ENCODE measurements at places on chromosomes 12 and 14.

DNA sequence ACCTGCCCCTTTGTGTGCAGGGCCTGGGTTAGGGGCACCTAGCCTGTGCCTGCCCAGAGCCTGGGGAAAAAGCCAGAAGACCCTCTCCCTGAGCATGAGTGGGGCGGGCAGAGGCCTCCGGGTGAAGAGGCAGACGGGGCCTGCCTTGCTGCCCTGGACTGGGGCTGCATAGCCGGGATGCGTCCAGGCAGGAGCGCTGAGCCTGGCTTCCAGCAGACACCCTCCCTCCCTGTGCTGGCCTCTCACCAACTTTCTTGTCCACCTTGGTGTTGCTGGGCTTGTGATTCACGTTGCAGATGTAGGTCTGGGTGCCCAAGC lies 216.1 kb downstream of the TMEM121 start:
- no peak for DNase-seq

DNA sequence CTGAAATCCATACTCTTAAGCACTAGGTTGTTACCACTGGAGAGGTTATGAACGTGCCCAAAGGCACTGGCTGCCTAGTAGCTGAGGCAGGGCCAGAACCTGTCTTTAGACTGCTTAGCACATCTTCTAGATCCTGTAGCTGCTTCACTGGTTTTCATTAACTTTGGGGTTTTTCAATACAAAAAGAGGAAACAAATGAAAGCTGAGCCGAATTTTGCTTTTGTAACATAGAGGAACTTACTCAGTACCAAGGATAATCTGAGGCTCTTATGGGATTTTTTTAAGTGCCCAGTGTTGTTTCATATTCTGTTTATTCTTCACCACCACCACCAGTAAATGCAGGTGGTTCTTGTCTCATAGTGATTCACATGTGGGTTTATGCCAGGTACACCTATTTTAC lies 396.1 kb downstream of the RAD51B start:
- no peak for DNase-seq

GRCh38 chr12:94987801-94988200 lies 15.7 kb downstream of the NDUFA12 start:
- no peak for DNase-seq

DNA sequence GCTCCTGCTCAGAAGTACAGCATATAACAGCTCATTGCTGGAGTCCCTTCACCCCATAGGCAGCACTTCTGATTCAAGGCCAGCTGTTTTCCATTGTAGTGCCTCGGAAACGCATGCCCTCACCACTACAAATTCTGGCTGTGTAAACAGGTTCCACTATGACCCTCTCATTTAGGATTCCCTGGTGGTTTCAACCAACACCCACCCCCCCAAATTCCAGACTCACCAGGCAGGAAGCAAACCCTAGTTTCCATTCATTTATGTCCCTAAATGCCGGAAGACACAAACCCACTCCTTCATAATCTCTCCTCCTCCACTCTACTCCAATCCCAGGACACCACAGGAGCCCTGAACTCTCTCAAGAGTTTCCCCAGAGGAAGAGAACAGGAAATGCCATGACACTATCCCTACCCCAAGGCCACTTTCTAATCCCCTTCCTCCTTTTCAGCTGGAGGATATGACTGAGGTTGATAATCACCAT lies 75.9 kb upstream of the TMPO start:
- no peak for DNase-seq

GRCh38 chr14:59826150-59826549 lies 44.4 kb downstream of the RTN1 start:
- DNase-seq: no peak

GRCh38 chr12:67034110-67034879 lies 234.9 kb upstream of the CAND1 start:
- DNase-seq: no peak

GRCh38 chr14:81437244-81437643 lies 37.1 kb upstream of the STON2 start:
- no peak for DNase-seq

DNA sequence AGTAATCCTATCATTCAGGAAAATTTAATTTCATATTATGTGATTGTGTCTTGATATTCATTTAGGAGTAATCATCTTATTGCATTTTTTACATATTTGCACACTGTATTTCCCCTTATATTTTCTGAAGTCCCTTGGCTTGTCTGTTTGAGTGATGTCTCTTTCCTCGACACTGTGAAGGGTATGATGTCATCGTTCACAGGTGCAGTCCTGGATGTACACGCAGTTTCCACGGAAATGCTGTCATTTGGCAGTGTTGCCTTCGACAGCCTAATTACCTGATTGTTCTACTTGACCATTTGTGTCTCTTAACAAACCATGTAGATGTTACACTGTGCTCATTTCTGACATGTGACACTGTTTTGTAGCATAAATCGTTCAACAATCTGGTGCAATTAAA lies 1277.0 kb downstream of the TMEM121 start:
- no peak for DNase-seq

DNA sequence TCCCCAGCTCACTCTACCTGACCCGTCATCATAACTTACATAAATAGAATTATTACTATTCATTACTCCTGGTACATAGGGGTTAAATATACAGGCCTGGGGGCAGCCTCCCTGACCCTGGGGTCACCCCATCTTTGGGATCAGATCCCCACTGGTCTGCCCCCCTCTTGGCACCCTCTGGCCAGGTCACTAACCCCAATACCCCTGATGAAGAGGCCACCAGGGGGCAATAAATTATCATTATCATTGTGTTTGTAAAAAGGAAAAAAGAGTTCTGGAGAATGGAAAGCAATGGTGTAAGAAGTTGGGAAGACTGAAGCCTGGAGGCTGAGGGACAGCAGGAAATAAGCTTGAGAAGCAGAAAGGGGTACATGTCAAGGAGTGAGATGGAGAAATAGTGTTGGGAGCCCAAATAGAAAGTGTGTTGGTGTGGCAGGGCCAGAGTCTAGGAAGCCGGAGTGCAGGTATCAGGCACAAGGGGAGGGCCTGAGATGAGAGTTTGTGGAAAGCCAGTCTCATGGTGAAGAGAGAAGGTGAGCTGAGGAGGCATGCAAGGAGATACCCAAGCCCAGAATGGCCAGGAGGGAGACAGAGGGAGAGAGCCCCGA lies 6.1 kb upstream of the AAAS start:
- DNase-seq: no peak

DNA sequence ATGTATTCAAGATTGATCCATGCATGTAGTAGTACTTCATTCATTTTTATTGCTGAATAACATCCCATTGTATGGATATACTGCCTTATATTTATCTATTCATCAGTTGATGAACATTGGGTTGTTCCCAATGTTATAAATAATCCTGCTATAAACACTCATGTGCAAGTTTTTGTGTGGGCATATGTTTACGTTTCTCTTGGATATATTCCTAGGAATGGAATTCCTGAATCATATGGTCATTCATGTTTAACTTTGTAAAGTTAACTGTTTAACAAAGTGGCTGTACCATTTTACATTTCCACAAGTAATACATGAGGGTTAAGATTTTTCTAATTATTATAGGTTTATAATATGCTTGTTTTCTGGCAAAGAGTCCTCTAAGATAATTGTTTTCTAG lies 1568.2 kb upstream of the SEL1L start:
- DNase-seq: no peak

- no peak for DNase-seq
These were observed 39.3 kb downstream of the LRTM2 start for GRCh38 chr12:1859643-1860042.

DNA sequence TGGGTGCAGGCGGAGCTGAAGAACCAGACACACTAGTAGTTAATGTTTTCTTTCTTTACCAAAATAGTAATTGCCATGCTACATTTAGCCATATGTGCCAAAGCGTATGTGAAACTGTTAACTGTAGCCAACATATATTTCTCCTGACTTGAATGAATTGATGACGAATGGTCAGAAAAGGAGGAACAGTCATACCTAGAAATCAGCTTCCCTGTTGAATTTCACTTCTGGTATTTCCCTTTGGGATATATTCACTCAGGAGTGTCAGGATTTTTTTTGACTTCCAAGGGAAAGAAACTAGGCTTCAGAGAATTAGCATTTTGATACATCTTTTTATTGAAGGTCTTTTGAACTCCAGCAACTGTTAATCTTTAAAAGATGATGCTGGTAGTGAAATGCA lies 87.0 kb downstream of the ERC1 start:
- DNase-seq: no peak

DNA sequence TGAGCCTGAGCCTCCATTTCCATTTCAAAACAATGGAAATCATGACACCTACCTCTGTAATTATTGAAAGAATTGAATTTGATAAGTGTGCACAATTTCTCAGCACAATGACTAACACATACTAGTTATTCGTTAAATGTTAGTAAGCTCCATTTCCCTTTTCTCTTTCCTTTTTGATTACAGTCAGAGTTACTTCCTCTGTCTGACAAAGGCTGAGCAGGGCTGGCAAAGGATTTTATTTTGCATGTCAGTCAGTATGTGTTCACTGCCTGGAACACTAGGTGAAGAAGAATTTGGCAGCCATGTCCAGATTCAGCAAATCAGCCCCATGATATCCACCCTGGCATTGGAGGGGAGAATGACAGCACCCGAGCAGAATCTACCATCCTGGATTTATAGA lies 12.2 kb upstream of the RHOJ start:
- no peak for DNase-seq

- DNase-seq: no peak
These were observed 48.0 kb downstream of the SLC17A8 start for GRCh38 chr12:100404769-100405407.

- DNase-seq: no peak
These were observed 209.6 kb downstream of the EMP1 start for GRCh38 chr12:13405961-13406703.

- DNase-seq: no peak
These were observed 55.3 kb downstream of the ZFYVE21 start for GRCh38 chr14:103770902-103771301.

DNA sequence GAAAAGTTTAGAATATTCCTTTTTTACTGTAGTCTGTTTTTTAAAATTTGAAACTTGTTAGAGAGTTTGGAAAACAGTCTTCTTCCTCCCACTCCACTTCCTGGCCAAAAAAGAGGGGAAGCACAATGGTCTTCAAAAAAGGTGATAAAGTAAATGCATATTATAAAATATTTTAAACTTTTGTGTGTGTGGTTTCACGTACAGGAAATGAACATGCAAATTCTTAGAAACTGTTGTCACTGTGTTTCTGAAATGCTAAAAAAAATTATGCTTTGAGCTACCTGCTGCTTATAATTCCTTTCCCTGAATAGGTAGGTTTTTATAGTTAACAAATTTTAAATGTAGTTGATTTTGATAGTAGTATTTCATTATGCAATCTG lies 2.9 kb downstream of the FGFR1OP2 start:
- no peak for DNase-seq

GRCh38 chr12:27511031-27511722 lies 12.8 kb upstream of the PPFIBP1 start:
- no peak for DNase-seq

- no peak for DNase-seq
These were observed 128.1 kb upstream of the MIS18BP1 start for GRCh38 chr14:45381091-45381490.

- DNase-seq: no peak
These were observed 21.9 kb upstream of the ZFP36L1 start for GRCh38 chr14:68814539-68815297.

DNA sequence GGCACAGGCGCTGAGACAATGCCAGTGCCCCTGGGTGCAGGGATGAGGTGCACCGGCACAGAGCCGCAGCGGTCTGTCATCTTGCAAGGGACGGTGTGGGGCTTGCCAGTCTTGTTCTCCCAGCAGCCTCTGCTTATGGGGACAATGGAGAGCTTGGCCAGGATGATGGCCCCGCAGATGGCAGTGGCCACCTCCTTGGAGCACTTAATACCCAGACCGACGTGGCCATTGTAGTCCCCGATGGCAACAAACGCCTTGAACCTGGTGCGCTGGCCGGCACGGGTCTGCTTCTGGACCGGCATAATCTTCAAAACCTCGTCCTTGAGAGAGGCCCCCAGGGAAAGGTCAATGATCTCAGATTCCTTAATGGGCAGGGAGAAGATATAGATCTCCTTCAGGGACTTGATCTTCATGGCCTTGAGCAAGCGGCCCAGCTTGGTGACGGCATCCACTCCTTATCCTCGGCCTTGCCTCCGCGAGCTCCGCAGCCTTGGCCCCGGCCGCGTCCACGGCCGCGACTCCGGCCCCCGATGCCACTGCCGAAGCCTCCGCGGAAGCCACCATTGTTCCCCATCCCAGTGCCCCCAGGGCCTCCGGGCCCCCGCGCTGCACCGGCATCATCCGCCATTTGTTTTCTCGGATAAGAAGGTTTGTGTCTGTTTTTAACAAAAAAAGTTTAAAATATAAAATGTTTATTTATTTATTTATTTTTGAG lies 29.9 kb downstream of the VRTN start:
- DNase-seq: no peak

DNA sequence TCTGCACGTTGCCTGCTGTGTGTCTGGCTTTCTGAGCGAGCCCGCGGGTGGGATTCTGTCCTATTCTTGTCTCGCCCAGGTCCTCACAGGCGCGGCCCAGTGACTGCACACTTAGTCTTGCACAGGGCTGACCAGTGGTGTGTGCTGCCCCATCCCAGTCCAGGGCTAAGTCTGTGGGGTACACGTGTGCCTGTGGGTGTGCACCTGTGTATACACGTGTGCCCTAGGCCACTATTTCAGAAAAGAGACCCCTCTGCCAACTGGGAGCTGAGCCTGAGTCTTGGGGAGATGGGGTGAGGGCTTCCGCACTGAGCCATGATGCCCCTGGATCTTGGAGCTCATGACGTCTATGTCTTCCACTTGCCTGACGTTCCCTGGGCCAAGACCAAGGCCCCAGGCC lies 185.5 kb upstream of the PRMT8 start:
- no peak for DNase-seq

- no peak for DNase-seq
These were observed 14.0 kb downstream of the SYNE3 start for GRCh38 chr14:95502381-95502950.

DNA sequence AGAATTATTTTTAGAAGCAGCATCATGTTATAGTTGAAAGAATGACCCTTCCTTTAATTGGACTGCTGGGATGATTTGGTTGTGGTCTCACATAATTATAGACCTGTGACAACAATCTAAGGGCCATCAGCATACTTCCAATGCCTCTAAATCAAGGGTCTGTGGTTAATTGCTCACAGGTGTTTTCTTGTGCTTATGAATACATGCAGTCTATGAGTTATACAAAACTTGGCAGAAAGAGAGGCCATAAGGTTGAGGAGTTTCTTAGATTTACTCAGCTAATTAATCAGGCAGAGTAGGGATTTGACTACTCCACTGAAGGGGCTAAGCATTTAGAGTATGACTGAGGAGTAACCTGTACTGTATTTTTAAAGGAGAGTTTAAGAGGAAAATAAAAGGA lies 37.0 kb upstream of the FRMD6 start:
- DNase-seq: no peak

GRCh38 chr12:57868851-57869268 lies 22.3 kb upstream of the CTDSP2 start:
- DNase-seq: no peak

Data from activated CD8-positive, alpha-beta memory T cell treated with anti-CD3 and anti-CD28 coated beads for 1 hour (primary cell).